ENCODE measurements at places on chromosomes 12 and 14. TPM values are rescaled to one million over a fixed set of nuclear protein-coding genes. Genes with fewer than 3 reads are reported as not detected.

The LRRC74A gene
- not detected for total RNA-seq

The HOXC4 gene
- 1.4 TPM for total RNA-seq

- no peaks in the 10 kb centered on the region for H3K27me3 ChIP-seq
- peak; percentile 29 for DNase-seq
- peaks cover 26% of the 10 kb centered on the region for H3K4me1 ChIP-seq
- peak overlapping the region; percentile 58 for H3K4me3 ChIP-seq
- H3K36me3 ChIP-seq = peaks cover 14% of the 10 kb centered on the region
Observed at GRCh38 chr12:123223241-123223668, 9.7 kb downstream of the MPHOSPH9 start.

DNA sequence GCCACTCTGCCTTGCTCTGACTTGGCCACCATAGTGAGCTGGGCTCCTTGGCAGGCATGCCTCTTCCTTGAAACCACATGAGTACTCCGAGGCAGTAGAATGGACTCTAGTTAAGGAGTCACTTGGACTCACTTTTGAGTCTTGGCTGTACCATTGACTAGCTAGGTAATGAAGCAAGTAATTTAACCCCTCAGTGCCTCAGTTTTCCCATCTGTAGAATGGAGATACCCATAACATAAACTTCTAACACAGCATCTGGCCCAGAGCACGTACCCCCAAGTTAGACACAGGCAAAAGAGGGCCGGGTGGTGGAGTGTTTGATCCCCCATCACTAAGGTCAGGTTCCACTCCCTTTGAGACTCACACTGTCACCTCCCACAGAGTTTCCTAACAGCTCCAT is 8.3 kb downstream of the KRT77 start:
- H3K4me1 ChIP-seq = peaks cover 22% of the 10 kb centered on the region
- DNase-seq = no peak
- no peaks in the 10 kb centered on the region for H3K36me3 ChIP-seq
- no peaks in the 10 kb centered on the region for H3K27me3 ChIP-seq
- no peak overlapping the region for H3K4me3 ChIP-seq
- no peak overlapping the region for H3K27ac ChIP-seq

GRCh38 chr14:89566180-89566579 is 149.1 kb upstream of the FOXN3 start:
- no peaks in the 10 kb centered on the region for H3K27me3 ChIP-seq
- no peak overlapping the region for H3K4me3 ChIP-seq
- no peak overlapping the region for H3K27ac ChIP-seq
- no peak for DNase-seq
- peaks cover 8% of the 10 kb centered on the region for H3K4me1 ChIP-seq

The C3AR1 gene
- total RNA-seq = 1.2 TPM

Measured in CD8-positive, alpha-beta memory T cell (primary cell).